ENCODE measurements at places on chromosomes 12 and 14.

- DNase-seq = no peak
These were observed 278.5 kb downstream of the ADAMTS20 start for GRCh38 chr12:43273467-43273866.

GRCh38 chr12:77204083-77204482, 138.7 kb upstream of the E2F7 start:
- DNase-seq = no peak

DNA sequence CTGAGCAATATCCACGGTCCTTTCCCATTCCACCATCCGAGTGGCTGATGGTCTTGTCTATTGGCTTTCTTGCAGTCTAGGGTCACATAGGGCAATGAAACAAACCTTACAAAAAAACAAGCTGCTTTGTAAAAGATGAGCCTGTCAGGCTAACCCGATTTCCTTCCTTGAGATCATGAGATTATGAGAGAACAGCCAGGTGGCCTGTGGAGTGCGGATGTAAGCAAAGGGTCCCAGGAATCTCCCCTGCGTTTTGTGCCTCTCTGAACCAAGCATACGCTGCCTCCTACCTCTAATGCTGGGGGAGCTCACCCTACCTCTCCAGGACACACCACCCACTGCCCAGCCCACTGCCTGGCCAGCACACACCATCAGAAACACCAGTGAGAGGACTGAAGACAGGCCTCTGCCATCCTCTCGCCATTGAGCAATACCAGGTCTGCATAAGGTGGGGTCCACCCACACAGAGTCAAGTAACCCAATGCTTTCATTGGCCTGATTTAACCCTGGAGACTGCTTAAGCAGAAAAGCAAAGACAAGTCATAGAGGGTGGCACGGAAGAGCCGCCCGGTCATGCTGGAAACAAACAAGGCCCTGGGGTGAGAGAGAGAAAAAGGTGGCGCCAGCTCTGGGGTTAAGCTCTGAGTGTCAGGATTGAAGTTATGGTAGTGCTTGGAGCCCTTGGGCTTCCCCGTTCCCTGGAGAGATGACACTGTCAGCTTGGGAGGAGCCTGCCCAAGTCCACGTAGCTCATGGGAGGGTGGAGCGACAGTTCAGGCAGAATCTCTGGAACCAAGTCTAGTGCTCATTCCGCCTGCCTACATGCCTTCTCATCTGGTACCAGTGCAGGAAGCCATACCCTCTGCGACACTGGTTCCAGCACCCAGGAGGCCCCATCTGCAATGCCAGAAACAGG, 46.6 kb downstream of the CALM1 start:
- no peak for DNase-seq

DNA sequence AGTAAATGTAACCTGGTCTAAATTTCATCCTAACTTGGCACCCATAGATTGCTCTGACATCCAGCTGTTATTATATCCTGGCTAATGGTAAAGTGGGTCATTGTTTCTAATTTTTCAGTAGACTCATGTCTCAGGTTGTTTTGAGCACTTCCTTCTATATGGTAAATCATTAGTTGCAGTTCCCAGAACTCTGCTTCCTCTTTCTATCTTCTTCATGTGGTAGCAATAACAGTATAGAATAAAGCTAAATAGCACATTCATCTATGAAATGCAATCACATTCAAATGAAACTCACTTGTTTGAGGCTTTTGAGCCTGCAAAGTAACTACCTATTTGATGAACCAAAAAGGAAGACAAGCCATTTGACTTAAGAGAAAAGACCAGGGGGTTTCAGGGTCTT, 65.1 kb upstream of the GZMB start:
- DNase-seq = no peak

- no peak for DNase-seq
These were observed 56.8 kb downstream of the IFNG start for GRCh38 chr12:68102731-68103130.

DNA sequence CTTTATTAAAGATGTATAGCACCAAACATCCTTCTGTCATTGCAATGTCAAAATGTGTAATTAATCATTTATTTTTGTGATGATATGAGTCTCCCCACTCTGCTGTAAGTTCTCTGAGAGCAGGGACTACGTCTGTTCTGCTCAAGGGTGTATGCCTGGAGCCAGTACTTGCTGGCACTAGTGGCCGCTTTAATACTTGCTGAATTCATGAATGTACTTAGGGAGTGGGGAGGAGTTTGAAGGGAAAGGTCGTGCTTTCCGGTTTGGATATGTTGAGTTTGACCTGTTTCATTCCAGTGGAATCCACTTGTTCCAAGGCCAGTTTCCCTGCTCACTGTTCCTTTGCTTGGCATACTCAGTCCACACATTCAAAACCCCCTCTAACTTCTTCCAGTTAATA, 1.9 kb upstream of the DCAF5 start:
- DNase-seq = no peak

- DNase-seq = peak; percentile 18
These were observed 129.4 kb upstream of the DNM1L start for GRCh38 chr12:32549675-32550079.

- DNase-seq = no peak
These were observed 7.6 kb downstream of the B4GALNT1 start for GRCh38 chr12:57625261-57626032.

GRCh38 chr14:45177076-45177475, 41.3 kb downstream of the FANCM start:
- DNase-seq = peak; percentile 66

GRCh38 chr12:70332236-70332635, 33.9 kb upstream of the KCNMB4 start:
- DNase-seq = no peak

DNA sequence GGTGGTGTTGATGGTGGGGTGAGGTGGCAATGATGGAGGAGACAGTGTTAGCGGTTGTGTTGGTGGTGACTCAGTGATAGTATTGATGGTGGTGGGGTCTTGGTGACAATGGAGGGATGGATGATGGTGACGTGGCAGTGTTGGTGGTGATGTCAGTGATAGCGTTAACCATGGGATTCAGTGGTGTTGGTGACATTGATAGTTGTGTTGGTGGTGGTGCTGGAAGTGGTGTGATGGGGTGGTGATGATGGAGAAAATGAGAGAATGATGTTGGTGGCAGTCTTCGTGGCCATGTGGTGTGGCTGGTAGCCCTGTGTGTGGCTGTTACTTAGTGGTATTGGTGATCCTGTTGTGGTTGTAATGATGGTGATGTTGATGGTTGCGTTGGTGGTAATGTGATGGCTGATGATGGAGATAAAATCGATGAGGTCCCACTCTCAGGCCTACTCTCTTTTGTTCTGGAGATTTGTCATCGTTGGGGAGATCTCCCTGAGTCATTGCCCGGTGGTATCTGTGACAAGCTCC, 2.6 kb downstream of the DTX1 start:
- DNase-seq = no peak

DNA sequence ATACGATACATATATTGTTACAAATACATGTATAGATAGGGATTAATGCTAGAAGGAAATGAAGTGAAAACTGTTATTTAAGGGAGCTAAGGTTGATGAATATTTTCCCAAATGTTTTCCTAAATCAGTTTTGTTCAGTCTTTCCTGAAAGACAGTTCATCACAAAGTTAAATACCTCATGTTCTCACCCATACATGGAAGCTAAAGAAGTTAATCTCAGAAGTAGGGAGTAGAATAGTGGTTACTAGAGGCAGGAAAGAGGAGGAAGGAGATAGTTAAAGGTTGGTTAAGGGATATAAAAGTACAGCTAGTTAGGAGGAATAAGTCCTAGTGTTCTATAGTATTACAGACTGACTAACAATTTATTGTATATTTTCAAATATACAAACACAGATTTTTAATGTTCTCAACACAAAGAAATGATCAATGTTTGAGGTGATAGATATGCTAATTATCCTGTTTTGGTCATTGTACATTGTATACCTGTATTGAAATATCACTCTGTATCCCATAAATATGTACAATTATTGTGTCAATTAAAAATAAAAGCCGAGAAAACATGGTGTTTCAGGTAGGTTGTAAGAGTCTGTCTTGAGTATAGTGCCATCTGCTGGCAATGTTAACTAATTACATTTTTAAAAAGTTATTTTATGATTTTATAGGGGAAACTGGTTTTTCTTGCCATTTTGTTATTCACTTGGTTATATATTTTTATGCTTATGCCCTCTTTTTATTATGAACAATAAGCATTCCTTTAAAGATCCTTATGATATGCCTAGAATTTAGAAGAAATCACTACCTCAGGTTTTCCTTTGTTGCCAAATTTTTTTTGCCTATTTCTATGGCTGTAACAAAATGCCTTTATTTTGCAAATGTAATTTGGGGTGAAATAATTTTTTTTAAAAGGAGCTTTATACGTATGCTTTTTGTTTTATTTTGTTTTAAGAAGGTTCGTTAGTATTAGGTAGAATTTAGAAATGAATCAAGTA, 26.9 kb downstream of the ZDHHC17 start:
- DNase-seq = no peak

DNA sequence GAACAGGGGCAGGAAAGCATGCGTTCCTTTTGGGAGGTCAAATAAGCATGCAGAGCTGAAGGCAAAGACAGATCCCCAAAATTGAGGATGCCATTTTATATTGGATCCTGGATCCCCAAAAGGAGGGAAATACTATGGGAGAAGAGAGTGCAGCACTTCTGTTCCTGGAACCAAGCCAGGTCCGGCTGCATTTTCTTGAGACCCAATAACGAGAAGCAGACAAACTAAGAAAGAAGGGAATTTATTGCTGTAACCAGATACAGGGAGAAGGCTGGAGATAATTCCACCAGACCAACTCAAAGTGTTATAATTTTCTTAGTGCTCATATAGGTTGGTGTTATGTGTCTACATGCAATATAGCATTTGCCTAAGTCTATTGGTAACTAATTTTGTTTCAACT, 60.8 kb downstream of the PDE6H start:
- no peak for DNase-seq

DNA sequence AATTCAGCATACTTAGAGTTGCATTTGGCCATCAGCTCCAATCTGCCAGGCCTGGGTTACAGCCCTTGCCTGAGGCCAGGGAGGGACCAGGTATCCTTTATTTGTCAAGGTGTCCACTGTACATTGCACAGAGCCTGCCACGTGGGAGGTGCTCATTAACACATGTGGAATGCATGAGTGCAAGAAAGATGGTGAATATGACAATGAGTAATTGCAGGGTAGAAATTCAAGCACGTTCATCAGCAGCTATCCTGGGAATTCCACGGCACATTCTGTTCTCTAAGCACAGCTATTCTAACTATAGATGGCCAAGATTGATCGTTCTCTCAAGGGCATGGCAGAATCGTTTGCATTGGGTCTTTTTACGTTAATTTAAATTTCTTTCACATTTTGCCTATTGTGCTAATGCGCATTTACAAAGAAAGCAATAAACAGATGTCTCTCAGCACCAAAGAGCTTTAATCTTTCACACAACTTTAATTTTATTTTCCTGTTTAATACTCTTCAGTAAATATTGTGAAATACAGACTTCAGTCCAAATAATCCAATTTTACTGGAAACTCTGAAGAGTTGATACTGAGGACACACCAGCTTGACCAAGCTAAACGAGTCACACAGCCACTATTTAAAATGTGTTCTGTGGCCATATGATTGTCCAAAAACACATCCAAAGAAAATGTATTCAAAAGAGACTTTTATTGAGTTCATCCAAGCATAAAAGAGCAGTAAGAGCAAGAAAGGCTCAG, 1025.7 kb upstream of the TMEM132C start:
- peak; percentile 95 for DNase-seq

DNA sequence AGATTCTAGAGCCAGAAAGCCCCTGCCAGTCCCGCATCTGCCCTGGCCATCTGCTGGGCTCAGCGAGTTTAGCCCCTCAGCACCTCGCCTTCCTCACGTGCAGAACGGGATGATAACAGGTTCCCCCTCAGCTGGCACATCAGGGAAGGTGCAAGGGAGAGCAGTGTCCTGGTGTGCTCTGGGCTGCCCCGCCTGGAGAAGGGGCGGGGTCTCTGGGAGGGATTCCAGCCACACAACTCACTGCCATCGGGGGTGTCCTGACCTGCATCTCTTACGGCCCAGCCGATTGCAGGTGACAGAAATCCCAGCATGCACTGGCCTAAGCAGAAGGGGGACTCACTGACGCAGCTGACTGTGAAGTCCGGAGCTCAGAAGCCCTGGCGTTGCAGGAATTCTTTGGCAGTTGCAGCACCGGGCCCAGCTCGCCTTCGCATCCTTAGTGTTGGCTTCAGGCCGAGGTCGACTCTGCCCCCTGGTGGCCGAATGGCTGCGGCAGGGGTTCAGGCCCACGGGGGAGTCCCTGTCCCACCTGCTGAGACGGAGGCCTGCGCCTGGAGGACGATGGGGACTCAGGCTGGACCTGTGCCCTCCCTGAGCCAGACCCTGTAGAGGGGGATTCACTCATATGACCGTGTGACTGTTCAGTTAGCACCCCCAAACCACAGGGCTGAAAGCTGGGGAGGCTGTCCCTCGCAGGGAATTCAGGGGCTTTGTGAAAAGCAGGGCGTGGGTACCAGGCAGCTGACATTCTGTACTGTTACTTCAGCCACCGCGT, 178.6 kb downstream of the ADGRD1 start:
- no peak for DNase-seq

DNA sequence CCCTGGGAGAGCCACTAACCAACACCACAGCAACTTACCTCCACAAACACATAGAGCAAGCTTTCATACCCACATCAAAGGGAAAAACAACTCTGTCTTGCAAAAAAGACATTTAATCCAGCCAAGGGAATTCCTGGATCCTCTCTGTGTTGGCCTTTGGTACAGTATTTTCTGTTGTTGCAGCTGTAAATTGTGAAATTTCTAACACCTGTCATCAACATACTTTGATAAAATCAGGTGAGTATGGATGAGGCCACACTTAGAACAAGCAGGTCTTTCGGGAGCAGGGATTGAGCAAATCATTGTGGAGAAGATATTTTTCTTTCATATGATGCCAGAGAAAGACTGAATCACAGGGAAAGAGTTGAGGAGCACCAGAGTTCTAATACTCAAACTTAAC, 89.3 kb downstream of the SPTSSA start:
- DNase-seq = no peak

DNA sequence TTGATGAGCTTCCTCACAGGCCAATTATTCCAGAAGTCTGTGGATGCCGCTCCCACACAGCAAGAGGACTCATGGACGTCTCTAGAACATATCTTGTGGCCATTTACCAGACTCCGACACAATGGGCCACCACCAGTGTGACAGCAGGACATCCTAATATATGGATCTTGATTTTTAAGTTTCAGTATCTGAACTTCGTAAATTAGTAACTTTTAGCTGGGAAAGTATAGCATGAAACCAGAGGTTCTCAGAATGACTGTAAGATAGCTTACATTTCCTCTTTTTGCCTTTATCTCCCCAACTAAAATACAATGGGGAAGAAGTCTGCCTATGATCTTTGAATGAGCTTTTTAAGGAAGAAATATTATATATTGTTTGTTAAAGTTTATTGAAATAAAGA, 87.0 kb downstream of the DNAI7 start:
- DNase-seq = no peak

- no peak for DNase-seq
These were observed 465 bp upstream of the FGD4 start for GRCh38 chr12:32398816-32399369.

All from skeletal muscle cell (primary cell).